ENCODE measurements at places on chromosomes 5 and 9.
A peak's percentile ranks its signal among the peaks of the same experiment; 100 is the strongest.

- DNase-seq, result no peak
Measured at GRCh38 chr5:75961818-75962217, 121.4 kb upstream of the SV2C start.

GRCh38 chr5:131067636-131068035 is 97.4 kb downstream of the HINT1 start:
- no peak for DNase-seq

GRCh38 chr5:59746241-59746765 is 147.2 kb downstream of the PDE4D start:
- DNase-seq, result no peak

DNA sequence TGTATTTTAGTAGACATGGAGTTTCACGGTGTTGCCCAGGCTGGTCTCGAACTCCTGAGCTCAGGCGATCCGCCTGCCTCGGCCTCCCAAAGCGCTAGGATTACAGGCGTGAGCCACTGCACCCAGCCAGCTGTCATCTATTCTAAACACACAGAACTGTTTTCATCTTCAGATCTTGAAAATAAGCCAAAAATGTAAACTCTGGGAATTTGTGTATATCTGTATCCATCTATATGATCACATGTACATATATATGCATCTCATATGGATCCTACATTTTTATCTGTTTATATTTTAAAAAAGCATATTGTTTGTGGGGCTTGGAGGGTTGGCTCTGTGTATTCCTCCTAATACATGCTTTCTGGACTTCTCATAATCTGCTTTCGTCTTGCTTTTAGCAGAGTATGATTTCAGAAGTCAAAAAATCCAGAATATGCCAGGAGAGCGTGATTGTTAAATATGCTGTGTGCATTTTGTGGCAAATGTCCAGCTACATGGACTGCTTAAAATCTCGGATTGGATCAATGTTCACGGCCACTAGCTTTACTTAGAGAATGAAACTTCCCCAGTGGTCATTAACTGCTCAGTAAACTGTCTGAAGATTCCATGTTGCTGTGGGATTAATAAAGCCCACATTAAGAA is 274.4 kb upstream of the IRX1 start:
- no peak for DNase-seq

DNA sequence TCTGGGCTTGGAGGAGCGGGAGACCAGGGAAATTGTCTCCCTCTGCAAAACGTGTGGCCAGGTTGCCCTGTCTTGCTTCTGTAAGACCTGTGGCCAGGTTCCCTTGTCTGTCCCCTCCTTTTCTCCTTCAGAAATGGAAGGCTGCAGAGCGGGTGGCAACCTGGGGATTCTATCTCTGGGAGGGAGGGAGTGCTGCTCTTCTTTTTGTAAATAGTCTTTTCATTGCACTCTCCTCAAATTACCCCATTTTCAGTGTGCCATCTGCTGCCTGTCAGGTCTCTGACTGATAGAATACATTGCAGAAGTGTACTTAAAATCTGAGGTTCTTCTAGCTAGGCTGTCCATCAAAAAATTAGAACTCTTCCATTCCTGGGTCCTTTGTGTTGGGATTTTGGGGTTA is 126.0 kb downstream of the GABRB2 start:
- DNase-seq, result no peak

GRCh38 chr9:130539420-130540223 is 39.8 kb upstream of the FUBP3 start:
- peak; percentile 17 for DNase-seq

GRCh38 chr5:125249400-125249799 is 503.0 kb upstream of the ZNF608 start:
- DNase-seq, result no peak

DNA sequence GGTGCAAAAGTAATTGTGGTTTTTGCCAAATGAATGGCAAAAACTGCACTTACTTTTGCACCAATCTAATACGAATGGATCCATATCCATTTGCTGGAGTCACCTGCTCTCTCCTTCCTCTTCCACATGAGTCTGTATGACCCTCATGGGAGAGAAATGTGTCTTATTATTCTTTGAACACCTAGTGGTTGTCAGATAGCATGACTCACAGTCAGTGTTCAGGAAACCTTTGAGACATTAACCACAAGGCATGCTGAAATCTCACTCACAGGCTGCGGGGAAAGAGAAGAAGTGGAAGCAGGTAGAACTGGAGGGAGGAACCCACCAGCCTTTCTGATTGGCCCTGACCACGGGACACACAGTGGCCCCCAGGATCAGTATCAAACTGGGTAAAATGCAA is 222.8 kb upstream of the KLF4 start:
- no peak for DNase-seq

GRCh38 chr9:126522612-126523356 is 90.9 kb upstream of the LMX1B start:
- no peak for DNase-seq

DNA sequence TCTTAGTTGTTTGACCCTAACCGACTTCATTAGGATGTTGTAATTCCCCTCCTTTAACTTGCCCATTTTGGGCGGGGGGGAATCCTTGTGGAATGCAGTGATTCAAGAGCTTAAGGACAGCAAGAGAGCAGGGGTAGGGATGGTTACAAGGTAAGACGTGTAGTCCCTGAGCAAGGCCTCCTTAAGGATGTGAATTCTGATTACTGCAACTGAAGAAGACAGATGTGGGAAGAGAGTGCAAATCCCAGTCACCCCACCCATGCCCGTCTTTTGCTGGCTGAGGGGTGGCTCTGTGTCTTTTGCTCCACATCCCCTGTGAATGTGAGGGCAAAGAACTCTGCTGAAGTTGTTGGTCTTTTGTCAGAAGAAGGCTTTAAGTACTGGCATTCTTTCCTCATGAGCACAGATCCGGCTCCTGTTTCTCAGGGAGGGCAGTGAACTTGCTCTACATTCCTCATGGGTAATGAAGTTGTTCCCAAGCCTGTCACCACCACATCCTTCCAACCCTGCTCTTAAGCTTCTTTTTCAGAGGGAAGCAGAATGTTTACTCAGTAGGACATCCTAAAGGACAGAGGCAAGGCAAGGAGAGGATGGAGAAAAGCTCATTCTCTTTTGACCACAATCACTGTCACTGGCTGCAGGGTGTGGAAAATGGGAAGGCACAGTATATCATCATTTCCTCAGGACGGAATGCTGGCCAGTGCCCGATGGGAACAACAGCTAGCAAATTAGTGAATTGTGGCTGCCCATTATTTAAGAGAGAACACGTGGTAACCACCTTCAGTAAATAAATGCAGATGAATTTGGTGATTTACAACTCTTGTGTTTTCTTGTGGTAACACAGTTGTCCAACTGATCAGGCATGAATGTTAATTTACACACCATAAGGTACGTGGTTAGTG is 61.5 kb downstream of the RAI14 start:
- DNase-seq, result peak; percentile 94

DNA sequence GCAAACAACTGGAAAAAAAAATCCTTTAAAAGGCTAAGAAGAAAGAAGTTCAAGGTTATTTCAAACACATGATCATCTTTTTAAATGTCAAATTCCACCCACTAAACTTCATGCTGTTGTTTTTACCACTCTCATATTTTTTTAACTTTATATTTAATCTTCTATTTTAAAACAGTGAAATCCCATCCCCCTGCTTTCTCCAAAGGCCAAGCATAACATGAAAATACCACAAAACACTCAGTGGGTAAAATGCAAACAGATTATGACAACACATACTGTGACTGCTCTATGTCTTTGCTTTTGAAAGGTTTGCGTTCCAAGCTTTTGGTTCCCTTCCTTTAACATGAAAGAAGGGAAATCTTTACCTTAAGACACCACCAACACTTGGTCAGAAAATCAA is 127.6 kb downstream of the SNCAIP start:
- no peak for DNase-seq

DNA sequence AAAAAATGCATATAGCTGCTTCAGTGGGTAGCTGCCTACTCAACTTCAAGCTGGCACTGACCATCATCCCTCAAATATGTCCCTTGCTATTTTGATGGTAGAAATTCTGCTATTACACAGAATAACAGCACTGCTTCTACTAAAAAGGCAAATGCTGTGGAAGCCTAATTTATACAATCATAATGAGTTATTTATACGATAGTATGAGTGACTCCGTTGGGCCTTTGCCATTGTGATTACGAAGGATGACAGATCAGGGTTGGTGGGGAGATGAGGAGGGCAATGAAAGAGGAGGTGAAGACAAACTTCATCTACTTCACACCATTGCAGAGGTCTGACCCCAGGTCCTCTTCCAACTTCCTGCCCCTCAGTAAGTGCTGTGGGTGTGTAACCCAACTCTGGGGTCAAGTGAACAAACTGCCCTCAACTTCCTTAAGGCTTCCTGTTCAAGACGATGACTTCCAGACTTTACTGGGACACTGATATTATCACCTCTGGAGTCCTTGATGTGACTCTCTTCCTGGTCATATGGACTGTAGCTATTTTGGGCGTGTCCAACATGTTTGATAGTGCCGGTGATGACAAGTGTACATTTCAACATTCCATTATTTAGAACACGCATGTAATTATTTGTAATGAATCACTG is 74.1 kb upstream of the RPS23 start:
- no peak for DNase-seq

GRCh38 chr9:110996436-110997220 is 41.6 kb downstream of the LPAR1 start:
- peak; percentile 82 for DNase-seq

DNA sequence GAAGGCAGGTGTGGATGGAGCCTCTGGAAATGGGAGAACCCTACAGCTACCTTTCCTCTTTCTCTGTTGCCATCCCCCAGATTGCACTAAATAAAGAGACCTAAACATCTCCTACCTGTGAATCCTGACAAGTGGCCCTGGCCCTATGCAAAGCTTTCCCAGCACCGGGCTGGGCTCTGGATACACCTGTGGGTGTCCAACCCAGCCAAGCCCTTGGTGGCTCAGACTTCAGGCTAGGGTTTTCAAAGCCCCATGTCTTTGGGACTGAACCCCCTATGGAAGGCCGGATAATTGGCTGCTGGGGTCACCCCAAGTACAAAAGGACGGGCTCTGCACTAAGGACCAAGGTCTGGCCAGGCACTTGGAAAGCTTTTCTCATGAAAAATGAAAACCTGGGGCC is 44.1 kb upstream of the IPPK start:
- DNase-seq, result no peak

GRCh38 chr5:93053825-93054224 is 527.2 kb downstream of the NR2F1-AS1 start:
- DNase-seq, result no peak

DNA sequence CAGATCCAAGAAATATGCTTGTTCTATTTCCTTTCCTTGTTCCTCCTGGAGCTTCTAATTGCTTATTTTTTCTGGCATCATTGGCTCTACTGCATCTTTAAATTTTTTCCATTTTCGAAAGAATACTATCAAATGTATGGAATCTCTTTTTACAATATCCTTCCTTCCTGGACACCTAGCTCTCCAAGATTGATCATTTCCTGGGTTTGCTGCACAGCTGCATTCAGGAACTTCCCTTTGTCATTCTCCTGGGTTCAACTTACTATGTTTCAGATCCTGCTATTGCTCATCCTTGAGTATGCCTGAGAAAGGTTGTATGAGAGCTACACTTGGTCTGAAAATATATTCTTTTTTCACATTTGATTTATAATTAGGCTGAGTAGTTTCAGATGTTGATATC is 73.7 kb upstream of the ERCC6L2 start:
- DNase-seq, result no peak

DNA sequence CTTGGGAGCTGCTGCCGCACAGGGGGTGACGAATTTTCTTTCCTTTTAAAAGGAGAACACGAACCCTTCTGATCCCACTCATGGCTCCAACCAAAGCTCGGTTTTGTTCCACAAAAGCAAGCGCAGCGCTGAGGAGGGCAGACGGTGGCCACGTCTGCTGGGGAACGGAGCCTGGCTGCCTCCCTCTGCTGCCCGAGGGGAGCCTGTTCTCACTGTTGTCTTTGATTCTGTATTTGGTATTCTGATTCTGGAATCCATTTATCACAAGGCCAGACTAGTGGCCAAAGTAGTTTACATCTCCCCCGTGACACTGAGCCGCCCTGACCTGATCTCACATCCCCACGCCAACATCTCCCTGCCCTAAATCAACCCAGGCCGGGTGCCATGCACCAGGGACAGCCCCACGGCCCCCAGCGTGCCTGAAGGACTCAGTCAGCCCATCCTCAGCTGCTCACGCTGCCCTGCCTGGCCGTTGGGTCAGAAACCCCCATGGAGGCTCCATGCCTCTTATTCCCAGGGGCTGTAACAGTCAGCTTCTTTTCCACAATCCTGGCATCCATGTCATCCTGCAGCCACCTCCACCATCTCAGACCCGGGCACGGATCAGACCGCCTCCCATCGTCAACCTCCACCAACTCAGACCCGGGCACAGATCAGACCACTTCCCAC is 6.7 kb upstream of the NSMF start:
- no peak for DNase-seq

DNA sequence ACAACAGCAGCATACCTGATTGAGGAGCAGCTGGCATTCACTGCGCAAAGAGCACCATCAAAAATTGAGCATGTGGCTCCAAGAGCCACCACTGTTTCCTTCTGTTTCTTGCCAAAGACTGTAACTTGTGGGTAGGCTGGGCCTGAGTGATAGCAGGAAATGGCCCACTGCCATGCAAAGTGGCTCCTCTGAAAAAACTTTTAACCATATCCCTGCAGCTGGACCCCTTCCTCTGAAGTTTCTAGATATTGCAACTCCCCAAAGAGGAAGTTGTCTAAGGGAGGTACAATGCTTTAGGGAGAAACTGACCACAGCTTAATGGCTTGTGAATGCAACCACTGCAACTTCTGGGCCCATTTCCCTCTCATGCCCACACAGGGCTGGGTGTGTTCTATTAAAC is 355.4 kb upstream of the PDE4D start:
- DNase-seq, result no peak

DNA sequence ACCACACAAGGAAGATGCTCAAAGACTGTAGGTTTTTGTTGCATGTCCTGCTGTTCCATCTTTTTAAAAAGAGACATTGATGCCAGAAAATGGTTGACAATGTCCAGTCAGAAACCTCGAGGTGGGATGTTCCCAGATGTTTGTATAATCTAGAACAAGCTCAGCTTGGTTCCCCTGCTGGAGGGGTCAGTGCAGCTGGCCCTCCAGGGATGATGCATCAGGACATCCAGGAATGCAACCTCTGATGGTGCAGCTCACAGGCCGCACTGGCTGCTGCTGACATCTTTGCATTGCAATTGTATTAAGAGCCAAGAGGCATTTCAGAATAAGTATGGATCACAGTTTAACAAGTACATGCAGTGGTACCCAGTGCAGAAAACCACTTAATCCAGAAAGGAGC is 122.4 kb downstream of the MED10 start:
- DNase-seq, result no peak

DNA sequence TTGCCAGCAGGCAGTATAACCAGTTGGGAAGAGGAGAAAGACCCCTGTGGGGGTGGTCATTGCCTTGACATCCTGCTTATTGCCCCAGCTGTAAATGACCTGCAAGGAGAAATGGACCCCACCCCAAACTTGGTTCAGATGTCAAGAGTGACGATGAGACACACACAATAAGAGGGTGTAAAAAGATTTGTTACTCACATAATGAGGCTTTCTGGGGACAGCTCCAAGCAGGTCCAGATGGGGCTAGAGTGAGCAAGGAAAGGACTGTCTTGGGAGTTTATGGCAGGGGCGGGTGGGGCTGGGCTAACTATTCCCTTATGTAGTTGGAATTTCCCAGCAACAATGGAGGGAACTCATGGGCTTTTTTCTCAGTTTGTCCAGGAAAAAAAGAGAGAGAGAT is 24.1 kb downstream of the ZNF484 start:
- no peak for DNase-seq

- no peak for DNase-seq
Measured at GRCh38 chr5:89343666-89344065, 460.7 kb upstream of the MEF2C start.

- no peak for DNase-seq
Measured at GRCh38 chr5:58085800-58086199, 374.1 kb downstream of the PLK2 start.
